Body of pancreas (tissue), 4 donors: ENCODE measurements at places on chromosomes 7 and 10. TPM values are rescaled to one million over a fixed set of nuclear protein-coding genes. Genes with fewer than 3 reads are reported as not detected.

DNA sequence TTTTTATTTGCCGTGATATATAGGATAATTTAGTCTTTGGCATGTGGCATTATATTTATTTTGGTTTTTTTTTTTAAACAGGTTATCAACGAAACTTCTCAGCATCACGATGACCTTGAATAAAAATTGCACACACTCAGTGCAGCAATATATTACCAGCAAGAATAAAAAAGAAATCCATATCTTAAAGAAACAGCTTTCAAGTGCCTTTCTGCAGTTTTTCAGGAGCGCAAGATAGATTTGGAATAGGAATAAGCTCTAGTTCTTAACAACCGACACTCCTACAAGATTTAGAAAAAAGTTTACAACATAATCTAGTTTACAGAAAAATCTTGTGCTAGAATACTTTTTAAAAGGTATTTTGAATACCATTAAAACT, 9.1 kb downstream of the VIM start:
- no peak overlapping the region for H3K4me3 ChIP-seq
- peaks cover 5% of the 10 kb centered on the region for H3K36me3 ChIP-seq
- H3K27ac ChIP-seq, result no peak overlapping the region
- H3K4me1 ChIP-seq, result peaks cover 23% of the 10 kb centered on the region

- no peaks in the 10 kb centered on the region for H3K36me3 ChIP-seq
- no peak overlapping the region for H3K4me3 ChIP-seq
Observed at GRCh38 chr7:146027243-146027642, 89.4 kb upstream of the CNTNAP2 start.

DNA sequence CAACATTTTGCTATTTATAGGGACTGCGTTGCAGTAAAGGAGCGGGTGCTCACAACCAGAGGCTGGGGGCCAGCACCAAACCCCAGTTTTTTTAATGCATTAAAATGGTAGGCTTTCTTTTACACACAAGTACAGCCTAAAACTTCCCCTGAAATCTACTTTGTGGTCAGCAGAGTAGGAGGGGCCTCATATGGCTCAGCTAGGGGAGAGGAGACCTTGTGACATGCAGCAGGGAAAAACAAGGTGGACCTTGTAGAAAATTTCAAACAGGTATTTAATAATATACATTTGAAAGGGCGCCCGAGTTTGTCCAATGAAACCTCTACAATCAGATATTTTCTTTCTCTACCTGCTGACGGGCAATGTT, 1.4 kb downstream of the CCDC136 start:
- H3K36me3 ChIP-seq, result no peaks in the 10 kb centered on the region
- no peaks in the 10 kb centered on the region for H3K27me3 ChIP-seq
- no peak for DNase-seq
- no peak overlapping the region for H3K27ac ChIP-seq
- peaks cover 15% of the 10 kb centered on the region for H3K4me1 ChIP-seq

CLDN12 gene
- total RNA-seq, result 18.1 TPM

DNA sequence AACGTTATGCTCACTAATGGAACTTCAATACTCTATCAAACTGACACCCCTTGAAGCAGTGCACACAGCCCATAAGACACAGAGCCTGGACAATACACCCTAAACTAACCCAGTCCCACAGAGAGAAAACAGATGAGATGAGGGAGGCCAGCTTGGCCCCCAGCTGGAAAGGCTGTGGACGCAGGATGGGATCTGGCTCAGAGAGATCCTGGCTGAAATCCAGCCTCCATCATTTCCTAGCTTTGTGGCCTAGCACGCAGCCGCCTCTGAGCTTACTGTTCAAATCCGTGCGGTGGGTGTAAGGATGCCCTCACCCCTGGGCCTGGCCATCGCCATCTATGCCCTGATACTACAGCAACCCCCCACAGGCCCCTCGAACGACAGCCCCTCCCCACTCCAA, 32.7 kb downstream of the SNX8 start:
- no peak overlapping the region for H3K27ac ChIP-seq
- H3K36me3 ChIP-seq, result no peaks in the 10 kb centered on the region
- no peak for DNase-seq
- no peaks in the 10 kb centered on the region for H3K27me3 ChIP-seq
- H3K4me1 ChIP-seq, result peaks cover 5% of the 10 kb centered on the region
- H3K4me3 ChIP-seq, result no peak overlapping the region

CARD11 gene
- 3.4 TPM for total RNA-seq

DNA sequence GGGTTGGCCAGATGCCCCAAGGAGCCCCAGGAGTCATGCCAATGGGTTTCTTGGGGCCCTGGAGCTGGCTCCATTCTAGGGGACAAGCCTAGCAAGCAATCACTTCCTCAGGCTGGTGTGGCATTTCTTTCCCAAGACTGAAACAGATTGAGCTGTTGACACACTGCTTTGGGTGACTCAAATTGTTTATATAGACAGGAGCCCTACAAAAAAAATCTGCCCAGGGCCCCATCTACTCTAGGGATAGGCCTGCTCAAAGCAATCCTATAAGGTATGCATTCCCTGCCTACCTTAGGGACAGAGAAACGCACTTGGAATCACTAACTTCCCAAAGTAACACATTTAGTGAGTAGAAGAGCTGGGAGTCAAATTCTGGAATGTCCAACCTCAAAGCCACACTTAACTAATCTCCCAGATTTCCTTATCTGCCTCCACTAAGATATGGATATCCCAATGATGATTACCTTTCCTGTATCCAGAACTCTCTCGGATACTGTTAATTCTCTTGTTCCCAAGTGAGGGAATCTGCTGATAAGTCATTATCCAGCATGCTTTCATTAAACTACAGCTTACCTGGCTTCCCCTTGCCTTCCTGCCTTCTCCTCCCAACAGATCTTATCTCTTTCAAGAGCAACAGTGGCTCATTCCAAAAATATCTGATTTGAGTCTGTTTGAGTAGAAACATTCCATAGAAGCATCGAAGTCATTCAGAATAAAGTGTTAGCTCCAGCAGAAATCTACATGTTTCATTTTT, 3.1 kb downstream of the ABLIM1 start:
- DNase-seq, result no peak
- H3K36me3 ChIP-seq, result no peaks in the 10 kb centered on the region
- peaks cover 14% of the 10 kb centered on the region for H3K4me1 ChIP-seq
- no peak overlapping the region for H3K27ac ChIP-seq
- no peaks in the 10 kb centered on the region for H3K27me3 ChIP-seq

TRIM50 gene
- total RNA-seq, result 16.2 TPM

DNA sequence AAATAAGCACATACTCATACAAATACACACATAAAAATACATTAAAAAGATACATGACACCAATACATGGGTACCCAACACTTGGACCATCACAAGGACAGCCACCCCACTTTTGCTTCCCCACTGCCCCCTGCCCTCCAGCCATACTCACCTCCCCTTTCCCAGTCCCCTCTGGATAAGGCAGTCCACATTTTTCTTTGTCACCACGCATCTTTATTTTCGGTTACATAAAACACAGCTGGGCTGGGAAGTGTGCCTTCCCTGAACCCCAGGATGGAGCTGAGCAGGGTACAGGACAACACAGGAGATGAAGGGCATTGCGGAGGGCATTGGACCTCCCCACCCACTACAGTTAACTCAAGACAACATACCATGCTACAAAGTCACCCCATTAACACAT, 1.1 kb upstream of the HOXA3 start:
- H3K36me3 ChIP-seq, result no peaks in the 10 kb centered on the region
- no peak overlapping the region for H3K27ac ChIP-seq
- no peak for DNase-seq
- peaks cover 34% of the 10 kb centered on the region for H3K4me1 ChIP-seq
- H3K4me3 ChIP-seq, result no peak overlapping the region
- no peaks in the 10 kb centered on the region for H3K27me3 ChIP-seq

FBH1 gene
- 63.6 TPM for total RNA-seq

TMEM184A gene
- 21.0 TPM for total RNA-seq

GRCh38 chr10:98163941-98164340, 29.5 kb downstream of the R3HCC1L start:
- no peak overlapping the region for H3K27ac ChIP-seq
- no peaks in the 10 kb centered on the region for H3K4me1 ChIP-seq
- H3K4me3 ChIP-seq, result no peak overlapping the region
- H3K27me3 ChIP-seq, result no peaks in the 10 kb centered on the region

- H3K4me1 ChIP-seq, result peaks cover 22% of the 10 kb centered on the region
- H3K4me3 ChIP-seq, result no peak overlapping the region
- peak overlapping the region; percentile 41 for H3K27ac ChIP-seq
- H3K36me3 ChIP-seq, result no peaks in the 10 kb centered on the region
- DNase-seq, result no peak
Observed at GRCh38 chr10:35416619-35417312, 80.5 kb downstream of the CCNY start.

DNA sequence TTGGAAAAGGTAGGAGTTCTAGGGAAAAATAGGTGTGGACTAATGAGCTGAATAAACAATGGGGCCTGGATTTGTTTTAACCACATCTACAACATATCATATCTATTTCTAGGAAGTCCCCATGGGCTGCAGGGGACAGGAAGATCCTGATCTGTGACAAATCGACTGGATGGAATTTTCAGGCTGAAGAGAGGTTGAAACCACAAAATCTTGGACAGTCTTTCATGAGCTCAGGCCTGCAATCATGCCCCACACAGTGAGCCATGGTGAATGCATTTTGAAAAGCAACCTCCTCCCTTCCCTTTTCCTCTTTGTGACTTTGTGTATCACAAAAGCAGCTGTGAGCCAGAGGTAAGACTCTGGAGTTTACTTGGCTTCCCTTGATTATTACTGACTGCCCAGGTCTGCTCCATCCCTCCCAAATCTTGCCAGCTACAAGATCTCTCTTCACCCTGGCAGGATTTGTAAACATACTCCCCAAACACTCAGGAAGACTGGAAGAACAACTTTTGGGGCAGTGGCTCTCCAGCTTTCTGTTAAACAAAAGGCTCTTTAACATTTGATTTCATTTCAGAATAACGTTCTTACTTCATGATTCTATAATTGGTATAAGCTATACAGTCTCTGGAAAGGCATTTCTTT, 66.4 kb downstream of the ASAH2B start:
- no peaks in the 10 kb centered on the region for H3K36me3 ChIP-seq
- no peaks in the 10 kb centered on the region for H3K27me3 ChIP-seq
- H3K4me1 ChIP-seq, result peaks cover 7% of the 10 kb centered on the region
- no peak for DNase-seq
- no peak overlapping the region for H3K4me3 ChIP-seq

DNA sequence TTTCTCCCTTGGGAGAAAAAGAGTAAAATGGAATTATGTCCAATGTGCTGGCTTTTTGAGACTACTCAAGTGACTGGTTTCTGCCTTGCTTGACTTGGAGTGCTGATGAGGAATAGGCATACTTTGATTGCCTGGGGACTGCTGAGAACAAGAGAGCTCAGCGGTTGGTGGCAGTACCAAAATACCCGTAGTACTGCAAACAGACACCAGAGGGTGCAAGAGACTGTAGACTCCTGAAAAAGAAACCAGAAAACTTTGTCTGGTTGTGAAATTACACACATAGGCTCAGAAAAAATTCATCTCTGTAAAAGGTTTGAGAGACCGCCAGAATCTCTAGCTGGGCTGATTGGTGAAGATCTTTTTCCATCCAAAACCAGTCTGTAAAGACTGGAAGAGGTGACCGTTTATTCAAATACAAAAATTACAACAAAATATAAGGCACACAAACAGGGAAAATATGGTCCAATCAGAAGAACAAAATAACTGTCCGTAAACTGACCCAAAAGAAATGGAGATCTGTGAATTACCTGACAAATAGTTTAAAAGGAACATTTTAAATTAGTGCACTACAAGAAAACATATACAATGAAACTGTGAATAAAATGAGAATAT, 18.5 kb downstream of the BICC1 start:
- H3K36me3 ChIP-seq, result no peaks in the 10 kb centered on the region
- no peak overlapping the region for H3K4me3 ChIP-seq
- H3K4me1 ChIP-seq, result no peaks in the 10 kb centered on the region
- no peaks in the 10 kb centered on the region for H3K27me3 ChIP-seq
- peak; percentile 68 for DNase-seq

POT1 gene
- total RNA-seq, result 3.3 TPM

GRCh38 chr10:85888004-85888403, 478.6 kb downstream of the GRID1 start:
- H3K27ac ChIP-seq, result no peak overlapping the region
- no peak overlapping the region for H3K4me3 ChIP-seq
- H3K27me3 ChIP-seq, result no peaks in the 10 kb centered on the region
- H3K36me3 ChIP-seq, result no peaks in the 10 kb centered on the region
- no peaks in the 10 kb centered on the region for H3K4me1 ChIP-seq
- DNase-seq, result peak; percentile 14

COL28A1 gene
- 13.8 TPM for total RNA-seq

ASB15 gene
- total RNA-seq, result not detected

GRCh38 chr10:75857269-75857846, 425.9 kb downstream of the LRMDA start:
- H3K4me3 ChIP-seq, result no peak overlapping the region
- no peak for DNase-seq
- H3K27me3 ChIP-seq, result no peaks in the 10 kb centered on the region
- no peak overlapping the region for H3K27ac ChIP-seq
- H3K36me3 ChIP-seq, result no peaks in the 10 kb centered on the region
- no peaks in the 10 kb centered on the region for H3K4me1 ChIP-seq

GRCh38 chr10:95208702-95209391, 14.8 kb downstream of the ACSM6 start:
- DNase-seq, result no peak
- H3K4me3 ChIP-seq, result no peak overlapping the region
- no peaks in the 10 kb centered on the region for H3K27me3 ChIP-seq
- no peaks in the 10 kb centered on the region for H3K4me1 ChIP-seq
- H3K36me3 ChIP-seq, result no peaks in the 10 kb centered on the region
- H3K27ac ChIP-seq, result no peak overlapping the region

GRCh38 chr7:51019891-51020870, 237.5 kb upstream of the GRB10 start:
- H3K36me3 ChIP-seq, result no peaks in the 10 kb centered on the region
- H3K4me1 ChIP-seq, result peaks cover 34% of the 10 kb centered on the region
- DNase-seq, result peak; percentile 93
- H3K27ac ChIP-seq, result peak overlapping the region; percentile 80

DNA sequence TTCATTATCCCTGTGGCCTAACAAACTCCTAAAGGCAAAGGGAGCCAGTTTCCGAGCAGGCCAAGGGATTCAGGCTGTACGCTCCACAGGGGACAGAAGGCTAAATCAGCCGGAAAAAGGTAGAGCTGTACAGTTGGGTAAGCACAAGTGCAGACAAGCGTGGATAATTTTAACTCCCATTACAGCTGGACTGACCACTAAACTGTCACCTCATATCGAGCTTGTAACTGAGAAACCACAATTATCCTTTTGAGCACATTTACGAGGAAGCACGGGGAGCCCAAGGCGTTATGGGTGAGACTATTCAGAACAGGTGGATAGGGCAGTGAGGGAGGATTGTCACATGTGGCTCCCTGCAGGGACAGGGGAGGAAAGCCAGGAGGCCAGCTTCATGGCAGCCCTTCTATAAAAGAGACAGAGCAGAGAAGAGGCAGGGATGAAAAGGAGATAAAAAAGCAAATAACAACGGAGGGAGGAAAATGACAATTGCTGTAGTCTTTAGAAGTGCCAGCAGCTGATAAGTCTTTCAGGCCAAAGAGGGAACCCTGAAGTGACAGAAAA, 288.0 kb downstream of the FGFR2 start:
- no peak overlapping the region for H3K4me3 ChIP-seq
- no peak overlapping the region for H3K27ac ChIP-seq
- peak; percentile 19 for DNase-seq
- H3K36me3 ChIP-seq, result no peaks in the 10 kb centered on the region
